Vein endothelial cell (primary cell): ENCODE measurements at places on chromosomes 2 and 18. TPM values are rescaled to one million over a fixed set of nuclear protein-coding genes. Genes with fewer than 3 reads are reported as not detected.

TTC27 gene
- total RNA-seq = 18.6 and 31.1 TPM in 2 replicates

SAP130 gene
- total RNA-seq = 12.1 and 12.4 TPM in 2 replicates

SMYD5 gene
- total RNA-seq = 19.4 and 22.2 TPM in 2 replicates

NIF3L1 gene
- total RNA-seq = 14.7 and 17.1 TPM in 2 replicates

CYTIP gene
- not detected in 2 replicates for total RNA-seq

ILKAP gene
- 17.3 and 21.7 TPM in 2 replicates for total RNA-seq

CNRIP1 gene
- total RNA-seq = 46.4 and 48.7 TPM in 2 replicates

PKP4 gene
- total RNA-seq = 58.8 and 80.0 TPM in 2 replicates

CCDC85A gene
- total RNA-seq = 6.2 and 15.1 TPM in 2 replicates
